PC-9 (cell line): ENCODE measurements at places on chromosomes 2 and 18. TPM values are rescaled to one million over a fixed set of nuclear protein-coding genes. Genes with fewer than 3 reads are reported as not detected.
A peak's percentile ranks its signal among the peaks of the same experiment; 100 is the strongest.

- peaks cover 10% of the 10 kb centered on the region for H3K4me1 ChIP-seq
- no peak overlapping the region for H3K4me3 ChIP-seq
- no peak overlapping the region for H3K27ac ChIP-seq
- no peak for DNase-seq
- H3K27me3 ChIP-seq = no peaks in the 10 kb centered on the region
Observed at GRCh38 chr2:71922091-71922490, 225.6 kb downstream of the CYP26B1 start.

DNA sequence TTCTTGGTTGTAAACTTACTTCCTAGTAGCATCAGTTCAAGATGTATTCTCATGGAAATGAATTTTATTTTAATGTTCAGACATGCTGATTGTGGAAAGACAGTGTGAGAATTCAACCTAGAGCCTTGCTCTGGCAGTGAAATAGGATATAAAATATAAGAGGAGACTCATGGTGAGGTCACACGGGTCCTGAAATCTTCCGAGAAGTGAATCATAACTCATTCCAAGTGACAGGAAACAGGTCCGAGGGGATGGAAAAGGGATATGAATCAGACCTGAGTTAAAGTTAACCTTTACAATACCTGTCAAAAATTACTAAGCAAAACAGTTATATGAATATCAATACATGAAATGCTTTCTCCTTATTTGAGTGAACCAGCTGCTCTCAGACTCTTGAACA, 185.2 kb upstream of the LRRTM1 start:
- no peaks in the 10 kb centered on the region; the same call in 1 of the 2 replicates for H3K27me3 ChIP-seq
- H3K4me3 ChIP-seq = no peak overlapping the region
- H3K4me1 ChIP-seq = peaks cover 8% of the 10 kb centered on the region; the same call in 1 of the 2 replicates
- H3K27ac ChIP-seq = no peak overlapping the region
- DNase-seq = no peak

The C18orf32 gene
- total RNA-seq = 11.3 and 19.2 TPM in 2 replicates

- H3K27me3 ChIP-seq = no peaks in the 10 kb centered on the region
- no peak overlapping the region for H3K27ac ChIP-seq
- H3K36me3 ChIP-seq = peaks cover 46% of the 10 kb centered on the region; the same call in 1 of the 2 replicates
- no peak for DNase-seq
- H3K4me3 ChIP-seq = no peak overlapping the region
- peaks cover 11% of the 10 kb centered on the region for H3K4me1 ChIP-seq
Observed at GRCh38 chr18:8626414-8627106, 17.3 kb downstream of the RAB12 start.

DNA sequence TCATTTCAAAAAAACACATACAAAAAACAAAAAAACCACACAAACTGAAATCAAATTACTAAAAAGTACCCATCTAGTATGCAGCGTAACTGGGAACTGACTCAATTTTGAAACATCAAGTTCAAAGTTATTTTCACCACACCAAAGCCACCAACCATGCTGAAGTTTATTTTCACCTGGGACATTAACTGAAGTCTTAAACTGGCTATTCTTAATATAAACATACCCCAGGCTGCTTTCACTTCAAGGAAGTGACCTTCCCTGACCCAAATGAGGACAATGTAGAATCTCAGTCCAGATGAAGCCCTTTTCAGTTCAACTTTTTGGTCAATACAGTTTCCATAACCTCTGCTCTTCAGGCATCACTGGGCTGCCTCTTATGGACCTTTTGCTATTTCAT, 84.6 kb downstream of the PIGN start:
- no peak overlapping the region for H3K4me3 ChIP-seq
- H3K36me3 ChIP-seq = no peaks in the 10 kb centered on the region
- H3K27ac ChIP-seq = no peak overlapping the region
- no peak for DNase-seq
- H3K4me1 ChIP-seq = no peaks in the 10 kb centered on the region

DNA sequence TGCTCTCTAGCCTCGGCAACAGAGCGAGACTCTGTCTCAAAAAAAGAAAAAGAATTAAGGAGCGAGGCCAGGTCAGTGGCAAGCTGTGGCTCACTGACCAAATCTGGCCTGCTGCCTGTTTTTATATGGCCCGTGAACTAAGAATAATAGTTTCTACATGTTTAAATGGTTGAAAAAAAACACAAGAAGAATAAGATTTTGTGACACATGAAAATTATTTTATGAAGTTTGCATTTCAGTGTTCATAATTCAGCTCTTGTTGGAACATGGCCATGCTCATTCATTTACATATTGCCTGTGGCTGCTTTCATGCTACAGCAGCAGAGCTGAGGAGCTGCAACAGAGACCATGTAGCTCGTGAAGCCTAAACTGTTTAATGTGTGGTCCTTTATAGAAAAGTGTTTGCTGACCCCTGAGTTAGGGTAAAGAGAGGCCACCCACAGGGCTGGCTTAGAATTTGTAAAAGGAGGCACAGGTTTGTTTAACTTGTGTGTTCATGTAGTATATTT, 59.5 kb downstream of the MFSD6 start:
- no peak overlapping the region for H3K27ac ChIP-seq
- H3K27me3 ChIP-seq = no peaks in the 10 kb centered on the region
- H3K4me3 ChIP-seq = no peak overlapping the region
- no peaks in the 10 kb centered on the region for H3K36me3 ChIP-seq
- DNase-seq = no peak
- 0 out of 2 replicates have a peak, but pooled peaks cover 5% of the 10 kb centered on the region for H3K4me1 ChIP-seq

DNA sequence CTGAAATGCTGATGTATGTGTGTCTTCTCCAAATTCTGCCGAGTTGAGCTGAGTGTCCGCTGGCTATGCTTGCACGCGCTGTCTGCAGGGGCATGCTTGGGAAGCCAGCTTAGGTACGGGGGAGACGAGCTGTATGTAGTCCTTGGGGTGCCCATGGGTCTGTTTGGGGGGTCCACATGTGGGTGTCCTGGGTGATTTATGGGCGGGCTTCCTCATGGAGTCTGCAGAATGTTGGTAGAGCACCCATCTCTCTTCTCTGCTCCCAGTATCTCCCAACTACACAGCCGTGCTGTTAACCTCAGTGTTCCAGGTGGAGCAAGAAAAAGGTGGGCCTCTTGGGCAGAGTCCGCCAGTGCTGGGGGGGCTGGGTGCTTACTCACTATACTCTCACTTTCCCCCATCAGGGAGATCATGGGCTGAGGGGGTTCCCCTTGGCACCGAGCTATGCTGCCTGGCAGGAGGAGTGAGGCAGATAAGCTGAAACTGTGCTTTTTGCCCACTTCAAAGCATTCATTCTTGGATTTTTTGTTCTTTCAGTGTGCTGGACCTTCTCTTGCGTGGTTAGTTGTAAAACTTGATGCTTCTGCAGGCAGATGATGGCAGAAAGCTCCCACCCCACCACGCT, 128.2 kb upstream of the ALKAL2 start:
- no peaks in the 10 kb centered on the region for H3K36me3 ChIP-seq
- DNase-seq = no peak
- no peaks in the 10 kb centered on the region for H3K27me3 ChIP-seq
- H3K4me3 ChIP-seq = no peak overlapping the region
- no peak overlapping the region for H3K27ac ChIP-seq

DNA sequence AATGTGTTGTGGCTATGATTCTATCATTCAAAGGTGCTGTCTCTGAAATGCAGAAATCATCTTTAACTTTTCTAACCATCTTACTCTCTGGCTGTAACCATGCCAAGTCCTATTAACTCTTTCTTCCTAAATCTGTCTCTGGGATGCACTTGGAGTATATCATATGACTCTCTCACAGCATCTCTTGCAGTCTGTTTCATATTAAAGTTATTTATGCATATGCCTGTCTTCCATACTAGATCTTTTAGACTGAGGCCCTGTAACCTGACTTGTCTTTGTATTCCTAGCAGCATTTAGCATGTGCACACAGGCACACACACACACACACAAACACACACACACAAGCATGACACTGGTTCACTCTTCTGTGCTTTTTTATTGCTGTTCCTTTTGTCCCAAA, 320.6 kb downstream of the ETAA1 start:
- no peaks in the 10 kb centered on the region for H3K4me1 ChIP-seq
- no peak overlapping the region for H3K27ac ChIP-seq
- H3K27me3 ChIP-seq = peaks cover 25% of the 10 kb centered on the region; the same call in 1 of the 2 replicates
- DNase-seq = no peak
- no peak overlapping the region for H3K4me3 ChIP-seq

DNA sequence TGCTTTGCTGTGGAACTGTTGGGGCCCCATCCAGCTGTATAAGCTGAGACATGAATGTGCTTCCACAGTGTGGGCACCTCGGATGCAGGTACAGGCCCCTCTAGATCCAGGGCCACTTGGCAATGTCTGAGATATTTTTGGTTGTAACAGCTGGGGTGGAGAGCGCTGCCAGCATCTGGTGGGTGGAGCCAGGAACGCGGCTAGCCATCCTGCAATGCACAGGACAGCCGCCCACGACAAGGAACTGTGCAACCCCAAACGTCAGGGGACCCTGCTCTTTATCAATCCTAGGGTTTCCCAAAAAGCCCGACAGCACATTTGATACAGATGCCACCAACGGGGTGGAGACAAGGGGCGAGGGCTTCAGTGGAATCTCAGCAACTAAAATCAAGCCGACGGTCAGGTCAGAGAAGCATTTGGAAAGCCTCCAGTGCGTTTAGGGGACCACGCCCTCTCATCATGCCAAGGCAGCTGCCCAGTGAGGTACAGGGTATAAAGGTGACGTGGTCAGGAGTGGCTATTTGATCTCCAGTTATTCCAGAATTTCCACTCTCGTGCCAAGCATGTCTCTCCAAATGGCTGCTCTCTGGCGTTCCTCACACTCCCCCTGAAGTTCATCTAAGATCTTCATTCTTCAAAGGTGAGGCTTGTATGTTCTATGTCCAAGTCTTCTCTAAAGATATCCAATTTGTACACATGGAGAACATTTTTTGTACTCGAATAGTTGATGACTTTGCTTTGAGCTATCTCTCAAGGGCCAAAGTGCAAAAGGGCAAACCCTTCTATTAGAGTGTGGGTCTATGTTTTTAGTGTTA, 55.7 kb downstream of the LRRFIP1 start:
- 0 out of 2 replicates have a peak overlapping the region, but pooled peaks have one; percentile 6 for H3K27ac ChIP-seq
- peak; percentile 92 for DNase-seq
- no peaks in the 10 kb centered on the region for H3K27me3 ChIP-seq
- H3K36me3 ChIP-seq = no peaks in the 10 kb centered on the region

The MIB1 gene
- 40.1 and 40.3 TPM in 2 replicates for total RNA-seq

The AUP1 gene
- 79.2 and 84.0 TPM in 2 replicates for total RNA-seq

- no peak overlapping the region for H3K4me3 ChIP-seq
- H3K36me3 ChIP-seq = no peaks in the 10 kb centered on the region
- no peak for DNase-seq
- no peak overlapping the region for H3K27ac ChIP-seq
Observed at GRCh38 chr2:109134741-109135358, 5.8 kb downstream of the SH3RF3 start.

The GRHL1 gene
- total RNA-seq = 8.6 and 10.6 TPM in 2 replicates

The CXCR1 gene
- not detected in 2 replicates for total RNA-seq

The OR6B2 gene
- not detected in 2 replicates for total RNA-seq

DNA sequence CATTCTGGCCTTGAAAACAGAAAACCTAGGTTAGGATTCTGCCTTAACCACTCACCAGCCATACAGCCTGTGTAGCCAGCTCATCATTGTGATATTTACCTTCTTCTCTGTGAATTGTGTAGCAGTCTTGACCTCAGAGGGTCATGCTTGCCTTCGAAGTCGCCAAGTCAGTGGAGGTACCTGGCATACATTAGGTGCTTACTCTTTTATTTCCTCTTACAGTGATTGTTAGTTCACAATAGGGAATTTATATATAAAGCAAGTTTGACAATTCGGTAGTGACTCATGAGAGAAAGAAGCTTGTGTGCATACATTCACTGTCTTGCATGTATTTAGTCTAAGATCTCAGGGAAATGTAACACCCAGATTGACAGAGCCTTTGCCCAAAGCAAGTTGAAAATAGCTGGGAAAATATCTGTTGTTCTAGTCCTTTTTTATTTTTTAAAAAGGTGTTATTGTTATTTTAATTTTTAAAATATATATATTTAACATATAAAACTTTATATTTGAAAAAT, 290.6 kb downstream of the PTGR3 start:
- DNase-seq = no peak
- H3K27ac ChIP-seq = no peak overlapping the region
- no peak overlapping the region for H3K4me3 ChIP-seq
- no peaks in the 10 kb centered on the region for H3K36me3 ChIP-seq

DNA sequence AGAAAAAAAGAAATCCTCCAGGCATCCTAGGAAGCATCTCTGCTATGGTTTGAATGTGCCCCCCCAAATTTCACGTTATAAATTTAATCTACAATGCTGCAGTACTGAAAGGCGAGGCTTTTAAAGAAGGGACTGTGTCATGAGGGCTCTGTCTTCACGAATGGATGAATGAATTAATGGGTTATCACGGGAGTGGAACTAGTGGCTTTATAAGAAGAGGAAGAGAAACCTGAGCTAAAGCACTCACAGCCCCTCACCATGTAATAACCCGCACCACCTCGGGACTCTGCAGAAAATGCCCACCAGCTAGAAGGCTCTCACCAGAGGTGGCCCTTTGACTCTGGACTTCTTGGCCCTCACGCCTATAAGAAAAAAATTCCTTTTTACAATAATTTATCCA, 27.6 kb downstream of the RNU4ATAC start:
- H3K4me1 ChIP-seq = no peaks in the 10 kb centered on the region
- no peak overlapping the region for H3K27ac ChIP-seq
- no peaks in the 10 kb centered on the region for H3K27me3 ChIP-seq
- DNase-seq = no peak

The LYPD6B gene
- 10.0 and 12.7 TPM in 2 replicates for total RNA-seq

The CLK1 gene
- total RNA-seq = 38.5 and 57.0 TPM in 2 replicates

The GPC1 gene
- total RNA-seq = 302 and 319 TPM in 2 replicates

DNA sequence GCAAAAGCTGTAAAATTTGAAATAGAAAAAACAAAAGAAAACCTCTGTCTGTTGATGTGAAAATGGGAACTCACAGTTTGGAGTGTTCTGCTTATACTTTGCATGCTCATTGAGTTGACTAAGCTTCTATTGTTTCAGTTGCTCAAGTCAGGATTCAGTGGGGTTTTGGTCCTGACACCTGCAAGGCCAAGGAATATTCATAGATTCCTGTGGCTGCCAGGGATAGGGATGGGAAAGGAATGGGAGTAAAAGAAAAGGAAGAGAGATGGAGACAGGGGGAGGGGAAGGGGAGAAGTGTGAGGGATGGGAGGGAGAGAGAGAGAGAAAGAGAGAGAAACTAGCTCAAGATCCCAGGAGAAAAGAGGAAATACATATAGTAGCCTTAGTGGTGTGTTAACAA, 1.3 kb downstream of the CPS1 start:
- H3K27me3 ChIP-seq = no peaks in the 10 kb centered on the region
- no peak overlapping the region for H3K27ac ChIP-seq
- H3K4me3 ChIP-seq = no peak overlapping the region
- no peak for DNase-seq
- no peaks in the 10 kb centered on the region for H3K36me3 ChIP-seq

DNA sequence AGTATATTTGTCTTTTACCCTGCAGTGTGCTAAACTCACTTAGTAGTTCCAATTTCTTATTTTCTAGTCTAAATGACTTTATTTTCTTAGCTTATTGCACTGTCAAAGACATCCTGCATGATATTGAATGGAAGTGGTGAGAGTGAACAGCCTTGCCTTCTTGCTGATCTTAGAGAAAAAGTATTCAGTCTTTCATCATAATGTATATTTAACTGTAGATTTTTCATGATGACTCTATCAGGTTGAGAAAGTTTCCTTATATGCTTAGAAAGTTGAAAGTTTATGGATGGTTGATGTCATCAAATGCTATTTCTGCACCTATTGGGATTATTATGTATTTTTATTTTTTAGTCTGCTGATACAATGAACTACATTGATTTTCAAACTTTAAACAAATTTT, 21.3 kb upstream of the COL3A1 start:
- no peak overlapping the region for H3K4me3 ChIP-seq
- H3K36me3 ChIP-seq = no peaks in the 10 kb centered on the region
- H3K27ac ChIP-seq = no peak overlapping the region
- no peak for DNase-seq
- no peaks in the 10 kb centered on the region for H3K27me3 ChIP-seq
